Activated T-helper 17 cell treated with anti-CD3 and anti-CD28 coated beads, Interleukin-2, amount 50 U/mL, for 72 hours (primary cell): ENCODE measurements at places on chromosomes 3 and 15. TPM values are rescaled to one million over a fixed set of nuclear protein-coding genes. Genes with fewer than 3 reads are reported as not detected.

DNA sequence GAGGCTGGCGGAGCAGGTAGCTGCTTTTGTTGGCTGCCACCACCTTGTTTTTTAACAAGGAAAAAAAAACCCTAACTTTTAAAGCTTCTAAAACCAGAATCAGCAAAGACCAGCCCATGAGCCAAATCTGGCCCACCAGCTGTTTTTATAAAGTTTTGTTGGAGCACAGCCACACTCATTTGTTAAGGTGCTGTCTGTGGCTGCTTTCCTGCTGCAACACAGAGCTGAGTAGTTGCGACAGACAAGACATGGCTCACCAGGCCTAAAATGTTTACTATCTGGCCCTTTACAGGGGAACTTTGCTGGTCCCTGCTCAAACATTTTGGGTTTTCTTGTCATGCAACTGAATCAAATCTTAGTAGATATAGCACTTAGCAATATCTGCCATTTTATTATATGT, 18.9 kb downstream of the EFCAB12 start:
- ATAC-seq = no peak

GRCh38 chr3:25768851-25769250, 14.4 kb downstream of the NGLY1 start:
- peak; percentile 26 for ATAC-seq

GRCh38 chr3:134312873-134313846, 61.1 kb downstream of the AMOTL2 start:
- ATAC-seq = no peak

- peak; percentile 77 for ATAC-seq
These were observed 185.8 kb upstream of the CFAP20DC start for GRCh38 chr3:59235634-59236012.

DNA sequence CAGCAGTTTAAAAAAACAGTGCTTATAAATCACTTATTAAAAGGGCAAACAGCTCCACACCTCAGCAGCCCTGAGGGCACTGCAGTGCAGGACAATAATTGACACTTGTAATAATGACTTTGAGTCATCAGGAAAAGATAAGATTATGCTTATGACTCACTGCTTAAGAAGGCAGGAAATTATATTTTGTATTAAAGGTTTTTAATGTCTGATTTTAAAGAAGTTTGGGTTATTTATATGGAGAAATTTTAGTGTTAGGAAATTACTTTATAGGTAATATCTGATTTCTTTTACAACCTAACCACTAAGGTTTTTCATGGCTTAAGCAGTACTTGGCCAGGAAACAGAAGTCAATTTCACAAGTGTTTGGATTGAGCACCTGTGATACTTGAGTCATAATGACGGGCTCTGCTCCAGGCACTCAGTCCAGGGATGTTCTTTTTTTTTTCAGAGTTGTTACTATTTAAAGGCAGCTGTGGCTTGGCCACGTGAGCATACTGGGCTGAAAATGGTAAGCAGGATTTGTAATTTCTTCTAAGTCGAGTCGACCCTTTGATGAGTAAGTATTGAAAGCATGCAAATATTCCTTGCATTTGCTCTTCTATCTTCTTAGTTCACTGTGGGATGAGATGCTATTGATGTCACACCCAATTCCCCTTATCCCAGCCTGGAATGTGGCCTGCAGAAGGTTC, 21.6 kb upstream of the SLC6A20 start:
- ATAC-seq = peak; percentile 59

DNA sequence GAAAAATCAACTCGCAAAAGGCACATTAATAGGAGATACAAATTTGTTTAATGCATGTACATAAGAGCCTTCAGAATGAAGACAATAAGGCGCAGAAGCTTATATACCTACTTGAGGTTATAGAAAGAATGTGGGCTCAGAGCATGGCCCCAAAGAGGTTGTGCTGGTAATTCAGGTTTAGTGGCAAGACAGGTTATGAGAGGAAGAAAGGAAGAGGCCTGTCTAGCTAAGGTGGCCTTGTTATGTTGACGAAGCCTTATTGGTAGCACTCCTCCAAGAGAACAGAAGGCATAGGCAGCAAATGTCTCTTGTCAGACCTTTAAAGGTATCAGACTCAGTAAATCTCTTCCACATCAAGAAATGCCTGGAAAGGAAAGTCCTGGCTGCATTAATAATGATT, 290.8 kb downstream of the MCTP2 start:
- no peak for ATAC-seq

DNA sequence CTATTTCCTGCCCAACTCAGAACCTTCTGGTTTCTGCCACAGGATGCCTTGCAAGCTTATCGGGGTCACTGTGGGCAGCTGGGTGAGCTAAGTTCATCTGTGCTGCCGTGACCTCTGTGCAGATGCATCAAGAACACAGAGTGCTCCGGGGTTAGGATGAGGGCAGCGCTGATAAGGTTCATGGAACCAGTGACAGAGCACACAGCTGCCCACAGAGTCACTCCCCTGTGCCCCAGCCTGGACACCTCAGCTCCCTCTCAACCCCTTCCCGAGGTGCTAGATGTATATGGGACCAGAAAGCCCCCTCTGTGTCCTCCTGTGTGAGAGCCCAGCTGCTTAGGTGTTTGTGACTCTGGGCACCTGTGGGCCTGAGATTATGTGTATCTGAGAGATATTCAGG, 15.8 kb upstream of the ALAS1 start:
- peak; percentile 75 for ATAC-seq

DNA sequence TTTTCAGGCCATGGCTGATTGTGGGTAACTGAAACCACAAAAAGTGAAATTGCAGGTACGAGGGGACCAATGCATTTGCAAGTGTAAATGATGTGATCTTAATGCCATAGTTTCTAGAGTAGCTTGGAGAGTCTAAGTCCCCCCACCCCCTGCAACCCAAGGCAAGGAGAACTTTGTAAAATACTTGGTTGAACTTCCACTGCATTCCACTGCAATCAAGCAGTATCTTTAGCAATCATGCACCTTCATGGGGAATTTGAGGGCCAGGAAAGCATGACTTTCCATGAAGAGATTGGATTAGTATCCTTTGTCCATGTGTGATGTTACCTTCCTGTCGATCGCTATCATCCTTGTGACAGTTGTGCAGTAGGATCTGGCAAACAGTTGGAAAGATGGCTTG, 11.4 kb upstream of the CYP8B1 start:
- no peak for ATAC-seq

GRCh38 chr3:113140876-113141275, 70.5 kb upstream of the BOC start:
- peak; percentile 85 for ATAC-seq

DNA sequence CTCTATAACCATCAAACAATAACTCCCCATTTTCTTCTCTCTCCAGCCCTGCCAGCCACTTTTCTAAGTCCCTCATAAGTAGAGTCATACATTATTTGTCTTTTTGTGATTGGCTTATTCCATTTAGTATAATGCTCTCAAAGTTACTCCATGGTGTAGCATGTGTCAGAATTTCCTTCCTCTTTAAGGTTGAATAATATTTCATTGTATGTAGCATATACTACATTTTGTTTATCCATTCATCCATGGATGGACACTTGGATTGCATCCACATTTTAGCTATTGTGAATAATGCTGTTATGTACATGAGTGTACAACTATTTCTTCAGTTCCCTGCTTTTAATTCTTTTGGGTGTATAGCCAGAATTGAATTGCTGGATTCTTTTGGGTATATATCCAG, 138.4 kb downstream of the ATG7 start:
- ATAC-seq = no peak

GRCh38 chr15:92603743-92604470, 51.7 kb downstream of the FAM174B start:
- no peak for ATAC-seq

GRCh38 chr15:60614862-60615771, 136.2 kb upstream of the ICE2 start:
- ATAC-seq = no peak

- ATAC-seq = peak; percentile 26
These were observed at the start of gene LRRN1 for GRCh38 chr3:3799173-3800079. Gene LRRN1, plus strand, starts transcription at chr3:3799431. Its CDS starts 45,211 bp downstream, at chr3:3844642.

- ATAC-seq = peak; percentile 91
These were observed 43.9 kb downstream of the PPCDC start for GRCh38 chr15:75067123-75067830.

- ATAC-seq = no peak
These were observed 275.9 kb downstream of the UBE2E2 start for GRCh38 chr3:23479026-23479425.

- ATAC-seq = peak; percentile 14
These were observed 999 bp downstream of the ZNF280D start for GRCh38 chr15:56732135-56732885.

DNA sequence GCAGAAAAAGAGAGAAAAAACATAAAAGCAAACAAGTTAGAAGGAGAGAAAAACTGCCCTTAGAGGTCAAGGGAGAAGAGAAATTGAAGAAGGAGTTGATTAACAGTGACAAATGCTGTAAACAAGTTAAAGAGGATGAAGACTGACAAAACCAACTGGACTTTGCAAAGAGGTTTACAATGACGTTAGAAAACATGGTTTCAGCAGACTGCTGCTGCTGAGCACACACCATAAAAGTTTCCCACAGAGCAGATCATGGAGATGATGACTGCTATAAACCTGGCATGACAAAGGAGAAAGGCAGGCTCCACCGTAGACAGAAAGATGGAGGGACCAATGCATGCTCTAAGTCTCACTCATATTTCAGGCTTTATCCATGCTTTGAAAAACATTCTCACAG, 78.7 kb downstream of the POLQ start:
- ATAC-seq = no peak

GRCh38 chr3:18812316-18812715, 336.0 kb upstream of the KCNH8 start:
- no peak for ATAC-seq

DNA sequence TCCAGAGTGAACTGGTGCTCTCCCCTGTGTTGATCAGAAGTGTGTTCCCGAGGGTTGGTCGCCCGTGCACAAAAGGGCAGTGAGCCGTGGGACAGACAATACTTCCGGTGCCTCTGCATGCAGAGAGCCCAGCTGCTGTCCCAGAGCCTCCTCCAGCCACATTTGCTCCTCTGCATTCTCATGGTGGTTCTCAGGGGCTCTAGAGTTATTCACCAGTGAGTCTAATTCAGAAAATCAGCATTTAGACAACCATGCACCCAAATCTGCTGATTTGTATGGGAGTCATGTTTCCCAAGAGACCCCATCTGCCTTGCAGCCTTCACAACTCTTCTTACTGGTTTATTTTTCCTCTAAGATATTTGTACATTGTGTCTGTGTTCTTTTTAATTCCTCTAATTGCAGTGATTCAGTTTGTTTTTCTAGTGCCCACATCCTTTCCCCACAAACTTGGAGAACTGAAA, 107.0 kb upstream of the SPRED1 start:
- ATAC-seq = no peak

DNA sequence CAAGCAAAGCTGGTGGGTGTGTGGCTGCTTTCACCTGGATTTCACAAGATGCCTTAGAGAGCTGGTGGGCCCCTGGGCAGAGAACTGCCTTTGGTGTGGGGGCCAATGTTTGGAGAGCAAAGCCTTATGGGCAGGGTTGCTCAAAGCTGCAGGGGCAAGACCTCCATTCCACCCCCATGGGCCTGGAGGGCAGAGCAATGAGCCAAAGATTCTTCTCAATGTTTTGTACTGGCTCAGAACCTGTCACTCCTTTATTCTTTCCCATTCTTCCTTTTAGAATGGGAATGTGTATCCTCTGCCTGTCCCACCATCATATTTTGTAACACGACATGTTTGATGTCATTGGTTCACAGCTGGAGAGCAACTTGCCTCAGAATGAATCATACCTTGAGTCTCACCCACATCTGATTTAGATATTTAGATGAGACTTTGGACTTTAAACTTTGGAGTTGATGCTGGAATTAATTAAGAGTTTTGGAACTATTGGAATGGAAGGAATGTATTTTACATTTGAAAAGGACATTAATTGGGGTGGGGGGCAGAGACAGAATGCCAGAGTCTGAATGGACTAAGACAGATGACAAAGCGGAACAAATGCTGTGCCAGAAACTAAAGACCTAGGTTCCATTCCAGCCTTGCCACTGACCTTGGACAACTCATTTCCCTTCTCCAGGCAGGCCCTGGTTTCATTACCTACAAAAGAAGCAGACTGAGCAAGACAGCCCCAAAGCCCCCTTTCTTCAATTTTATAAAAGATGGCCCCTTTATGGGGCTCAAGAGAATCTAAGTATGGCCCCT, 72.9 kb downstream of the DAPK2 start:
- ATAC-seq = no peak

GRCh38 chr15:79494384-79494909, 62.3 kb downstream of the MINAR1 start:
- ATAC-seq = no peak

DNA sequence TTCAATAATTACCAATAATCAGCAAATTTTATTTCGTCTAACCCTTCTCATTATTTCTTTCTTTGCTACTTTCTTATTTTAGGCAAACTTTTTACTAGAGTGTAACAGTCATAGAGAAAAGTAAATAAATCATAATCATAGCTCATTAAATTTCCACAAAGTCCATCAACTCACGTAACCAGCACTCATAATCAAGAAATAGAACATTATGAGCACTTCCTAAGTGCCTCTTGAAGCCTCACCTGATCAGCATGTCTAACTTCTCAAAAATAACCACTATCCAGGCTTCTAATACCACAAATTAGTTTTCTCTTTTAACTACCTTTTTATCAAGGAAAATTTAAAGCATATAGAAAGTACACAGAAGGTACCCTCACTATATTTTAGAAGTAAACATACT, 38.4 kb upstream of the SLC12A8 start:
- ATAC-seq = no peak

DNA sequence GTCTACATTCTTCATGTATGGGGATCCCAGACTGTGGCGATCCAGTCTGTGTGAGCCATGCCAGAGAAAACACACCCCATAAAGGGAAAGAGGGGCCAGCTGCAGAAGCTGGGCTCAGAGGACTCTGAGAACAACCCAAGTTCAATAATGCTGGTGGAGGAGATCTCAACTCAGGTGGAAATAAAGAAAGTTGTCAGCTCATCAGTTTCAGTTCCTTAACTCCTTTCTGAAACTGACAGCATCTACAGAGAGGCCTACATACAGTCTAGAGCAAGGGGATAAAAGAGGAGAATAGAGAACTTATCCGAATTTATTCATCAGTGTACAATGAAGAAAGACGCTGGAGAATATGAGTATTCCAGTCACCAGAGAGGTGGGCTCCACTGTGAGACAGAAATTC, 77.0 kb downstream of the NTRK3 start:
- ATAC-seq = no peak

TLR9 gene
- total RNA-seq = 0.30 TPM

SEMA3G gene
- total RNA-seq = 0.08 TPM

SCN11A gene
- 0.22 TPM for total RNA-seq

RHOA gene
- 298 TPM for total RNA-seq

PRC1 gene
- total RNA-seq = 133 TPM
